ENCODE measurements at places on chromosomes 7 and 10. TPM values are rescaled to one million over a fixed set of nuclear protein-coding genes. Genes with fewer than 3 reads are reported as not detected.

DNA sequence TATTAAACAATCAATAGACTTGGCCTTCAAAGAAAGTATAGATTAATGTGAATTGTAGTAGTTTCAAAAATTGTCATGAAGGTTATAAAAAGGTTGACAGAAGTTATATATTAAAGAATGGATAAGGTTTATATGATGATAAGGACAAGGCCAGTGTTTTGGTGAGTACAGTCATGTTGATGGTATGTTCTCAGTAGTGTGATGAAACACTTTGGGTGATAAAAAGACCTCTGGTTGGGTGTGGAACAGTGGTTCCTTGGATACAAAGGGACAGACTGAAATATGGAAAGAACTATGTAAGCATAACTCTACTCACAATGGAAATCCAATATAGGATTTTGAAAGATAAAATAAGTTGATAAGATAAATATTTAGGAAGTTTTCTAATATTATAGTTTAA lies 866.3 kb downstream of the ANKRD7 start:
- no peak for DNase-seq

DNA sequence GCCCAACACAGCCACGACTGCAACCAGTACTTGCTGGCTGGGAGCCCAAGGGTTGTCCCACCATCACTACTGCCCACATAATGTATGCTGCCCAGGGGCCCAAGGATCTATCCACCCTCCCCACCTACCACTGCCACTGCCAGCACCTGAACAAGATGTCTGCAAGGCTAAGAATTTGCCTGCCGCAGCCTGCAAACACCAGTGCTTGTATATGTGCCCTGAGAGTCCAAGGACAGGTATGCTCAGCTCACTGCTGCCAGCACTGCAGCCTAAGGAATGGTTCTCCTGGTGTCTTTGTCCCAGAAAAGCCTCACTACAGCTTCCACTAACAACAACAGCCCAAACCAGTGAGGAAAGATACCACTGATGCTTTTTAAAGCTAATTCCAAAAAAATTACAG lies 1174.0 kb downstream of the SORCS1 start:
- no peak for DNase-seq

DNA sequence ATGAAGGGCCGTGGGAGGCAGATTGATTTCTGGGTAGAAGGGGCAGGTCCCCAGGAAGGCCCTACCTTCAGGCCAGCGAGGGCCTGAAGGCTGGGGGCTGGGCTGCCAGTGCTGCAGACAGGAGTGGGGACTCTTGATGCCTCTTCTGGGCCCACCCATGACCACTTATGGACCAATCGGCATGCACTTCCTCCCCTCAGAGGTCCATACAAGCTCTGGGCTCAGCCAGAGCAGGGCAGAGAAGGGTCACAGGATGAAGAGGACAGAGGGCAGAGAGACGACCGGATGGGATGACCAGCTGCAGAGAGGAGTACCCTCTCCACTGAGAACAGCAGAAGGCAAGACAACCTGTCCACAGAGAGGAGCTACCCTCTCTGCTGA lies 120.1 kb downstream of the DYNC2I1 start:
- DNase-seq, result peak; percentile 23

GRCh38 chr7:51376420-51377092 lies 59.9 kb upstream of the COBL start:
- DNase-seq, result no peak

DNA sequence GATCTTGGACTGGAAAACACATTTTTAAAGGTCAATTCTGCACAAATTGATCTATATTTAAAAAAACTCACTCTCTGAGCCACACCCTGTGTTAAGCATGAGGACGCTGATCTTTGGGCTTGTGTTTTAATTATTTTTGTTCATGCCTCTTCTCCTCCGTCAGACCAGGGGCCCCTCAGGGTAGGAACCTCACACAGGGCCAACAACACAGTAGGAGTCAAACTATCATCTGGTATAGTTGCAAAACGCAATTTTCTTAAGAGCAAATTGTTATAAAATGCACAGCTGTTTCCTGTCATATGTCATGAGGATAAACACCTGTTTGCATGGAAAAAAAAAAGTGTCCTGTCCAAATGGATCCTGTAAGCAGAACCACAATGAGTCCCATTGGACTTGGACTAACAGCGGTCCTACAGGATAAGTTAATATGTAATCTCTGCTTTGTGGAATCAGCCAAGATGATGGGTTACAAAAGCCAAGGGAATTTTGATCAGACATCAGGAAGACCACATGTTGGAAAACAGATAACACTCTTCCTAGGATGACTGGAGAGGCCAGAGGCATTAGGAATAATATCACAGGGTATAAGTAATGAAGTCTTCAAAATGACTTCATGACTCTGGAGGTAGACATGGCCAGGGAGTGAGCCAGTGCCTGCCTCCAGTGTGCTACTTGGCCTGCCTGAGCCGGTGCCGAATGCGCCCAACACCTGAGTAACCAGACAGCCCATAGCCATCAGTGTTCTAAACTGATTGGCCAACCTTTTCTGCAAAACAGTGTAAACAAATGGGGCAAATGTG lies 184.9 kb upstream of the ADCY1 start:
- DNase-seq, result no peak

- peak; percentile 71 for DNase-seq
Observed at GRCh38 chr10:103776878-103777591, 78.3 kb downstream of the SH3PXD2A start.

DNA sequence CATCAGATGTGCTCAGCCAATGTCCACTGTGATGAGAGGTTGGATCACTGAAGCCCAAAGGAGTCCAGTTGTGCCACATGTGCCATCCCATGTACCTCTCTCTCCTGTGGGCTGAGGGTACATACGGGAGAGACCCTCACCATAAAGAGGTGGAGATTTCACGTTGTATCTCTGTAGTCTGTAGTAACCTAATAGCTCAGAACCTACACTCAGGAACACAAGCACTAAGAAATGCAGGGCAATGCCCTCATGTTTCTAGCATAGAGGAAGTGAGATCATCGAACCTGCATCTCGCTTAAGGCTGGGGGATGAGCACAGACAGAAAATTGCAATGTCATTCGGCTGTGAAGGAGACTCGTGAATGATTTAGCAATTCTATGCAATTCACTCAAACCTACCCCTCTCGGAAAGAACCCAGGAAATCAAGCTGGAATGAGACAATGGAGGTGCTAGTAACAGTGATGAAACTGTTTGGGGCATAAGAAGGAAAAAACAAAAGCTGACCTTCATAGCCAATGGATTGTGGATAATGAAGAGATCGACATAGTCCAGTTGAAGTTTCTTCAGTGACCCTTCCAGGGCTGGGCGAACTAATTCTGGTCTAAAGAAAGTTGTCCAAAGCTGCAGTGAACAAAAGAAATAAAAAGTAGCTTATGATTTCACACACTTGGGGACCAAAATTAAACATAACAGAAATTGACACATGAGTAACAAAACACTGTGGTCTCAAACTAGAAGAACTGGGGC lies 80.3 kb upstream of the UCN3 start:
- no peak for DNase-seq

GRCh38 chr7:128781851-128782250 lies 6.3 kb upstream of the OPN1SW start:
- no peak for DNase-seq

DNA sequence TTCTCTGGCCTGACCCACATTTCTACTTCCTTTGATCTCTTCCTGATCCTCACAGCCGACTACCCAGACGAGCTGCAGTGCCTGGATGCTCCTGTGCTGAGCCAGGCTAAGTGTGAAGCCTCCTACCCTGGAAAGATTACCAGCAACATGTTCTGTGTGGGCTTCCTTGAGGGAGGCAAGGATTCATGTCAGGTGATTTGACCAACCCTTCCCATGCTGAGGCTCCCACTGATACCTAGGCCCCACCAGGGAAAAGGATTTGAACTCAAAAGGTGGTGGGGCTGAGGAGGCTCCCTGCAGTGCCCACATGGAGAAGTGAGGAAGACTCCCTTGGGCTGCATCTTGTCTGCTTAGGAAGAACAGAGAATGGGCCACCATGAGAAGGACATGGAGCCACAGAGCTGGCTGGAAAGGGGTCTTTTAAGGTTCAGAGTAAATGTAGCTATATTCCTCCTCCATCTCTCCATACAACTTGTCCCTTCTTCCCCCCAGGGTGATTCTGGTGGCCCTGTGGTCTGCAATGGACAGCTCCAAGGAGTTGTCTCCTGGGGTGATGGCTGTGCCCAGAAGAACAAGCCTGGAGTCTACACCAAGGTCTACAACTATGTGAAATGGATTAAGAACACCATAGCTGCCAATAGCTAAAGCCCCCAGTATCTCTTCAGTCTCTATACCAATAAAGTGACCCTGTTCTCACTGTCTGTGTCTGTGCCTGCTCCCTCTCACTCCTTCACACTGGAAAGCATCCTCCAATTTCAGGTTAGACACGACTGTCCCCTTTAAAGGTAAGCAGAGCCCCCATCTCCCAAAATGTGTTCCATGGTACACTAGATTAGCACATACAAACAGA lies 3.3 kb downstream of the PRSS1 start:
- no peak for DNase-seq

DNA sequence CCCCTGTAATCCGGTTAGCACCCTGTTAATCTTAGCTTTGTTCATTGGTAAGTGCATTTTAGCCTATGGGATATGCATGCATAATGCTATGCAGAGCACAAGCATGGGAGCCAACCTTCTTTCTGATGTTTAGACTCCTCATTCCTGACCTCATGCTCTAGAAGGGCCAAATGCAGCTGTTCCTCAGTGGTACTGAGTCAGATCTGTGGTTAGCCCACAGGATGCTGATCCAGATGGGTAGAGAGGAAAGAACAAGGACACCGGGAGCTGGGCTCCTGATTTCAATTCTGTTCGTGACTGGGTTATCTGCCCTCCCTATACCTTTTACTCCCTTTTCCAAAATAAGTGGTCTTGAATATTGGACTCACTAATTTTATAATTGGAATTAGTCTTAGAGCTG lies 31.7 kb upstream of the C10orf90 start:
- DNase-seq, result no peak

DNA sequence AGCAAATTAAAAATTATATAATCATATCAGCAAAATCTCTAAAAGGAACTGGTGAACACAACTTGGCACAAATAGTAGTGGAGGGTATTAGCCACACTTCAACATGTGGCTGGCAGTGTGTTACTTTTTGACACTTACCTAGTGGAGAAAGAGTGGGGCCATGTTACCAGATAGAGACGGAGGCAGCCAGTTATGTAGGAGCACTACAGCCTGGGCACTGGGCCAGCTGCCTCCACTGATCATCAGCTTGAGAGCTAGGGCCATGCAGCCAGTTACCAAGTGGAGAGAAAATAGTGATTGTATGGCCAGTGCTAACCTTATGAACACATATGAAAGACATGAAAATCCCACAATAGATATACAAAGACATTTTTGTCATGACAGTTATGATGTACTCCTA lies 243.1 kb downstream of the CTNNA3 start:
- DNase-seq, result peak; percentile 17

DNA sequence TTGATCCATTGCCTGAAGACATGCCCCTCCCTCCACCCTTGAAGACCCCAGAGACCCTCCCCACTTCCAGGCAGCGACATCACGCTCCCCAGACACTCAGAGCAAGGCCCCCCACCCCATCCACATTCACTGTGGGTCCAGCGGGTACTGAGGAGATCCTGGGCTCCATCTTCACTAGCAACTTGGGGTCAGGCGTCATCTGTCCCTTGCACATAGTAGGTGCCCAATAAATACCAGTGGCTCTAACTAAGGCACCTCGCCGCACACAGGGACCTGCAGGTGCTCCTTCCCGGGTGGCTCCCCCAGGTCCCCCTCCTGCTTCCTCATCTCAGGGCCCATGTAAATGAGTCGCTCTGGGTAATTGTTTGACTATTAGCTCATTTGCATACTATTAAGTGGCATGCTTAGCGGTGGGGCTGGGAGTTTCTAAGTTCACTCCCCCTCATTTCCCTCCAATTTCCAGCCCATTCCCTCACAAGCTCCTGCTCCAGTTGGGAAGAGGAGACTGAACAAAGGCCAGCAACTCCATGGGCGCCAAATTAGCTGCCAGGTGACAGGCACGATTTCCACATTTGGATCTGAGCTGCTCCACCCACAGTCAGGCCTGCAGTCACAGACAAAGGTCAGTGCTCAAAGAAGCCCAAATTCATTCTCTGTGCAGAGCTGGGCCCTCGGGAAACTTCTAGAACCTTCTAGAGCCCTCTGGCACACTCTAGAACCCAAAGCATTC lies 29.7 kb downstream of the EBF3 start:
- DNase-seq, result no peak

GRCh38 chr7:150978126-150978789 lies at the start of gene KCNH2:
Gene KCNH2 (minus strand): TSS chr7:150978321. CDS start chr7:150977913, 408 bp downstream.
- peak; percentile 72 for DNase-seq

DNA sequence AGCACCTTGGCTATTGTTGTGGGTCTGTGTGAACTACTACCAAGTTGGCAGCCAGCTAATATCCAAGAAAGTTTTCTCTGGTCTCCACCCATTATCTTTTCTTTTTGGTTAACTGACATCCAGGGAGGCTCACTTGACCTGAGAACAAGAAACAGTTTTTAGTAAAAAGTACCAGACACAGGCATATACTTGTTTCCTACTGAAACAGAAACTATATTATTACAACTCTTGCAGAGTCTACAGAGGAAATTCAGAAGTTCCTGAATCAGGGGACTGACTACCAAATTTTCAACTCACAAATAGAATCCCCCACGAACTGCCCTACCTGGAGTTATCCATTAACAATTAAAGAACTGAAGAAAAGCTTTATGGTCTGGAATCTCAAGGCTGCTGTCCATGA lies 168.9 kb downstream of the KCND2 start:
- DNase-seq, result no peak

DNA sequence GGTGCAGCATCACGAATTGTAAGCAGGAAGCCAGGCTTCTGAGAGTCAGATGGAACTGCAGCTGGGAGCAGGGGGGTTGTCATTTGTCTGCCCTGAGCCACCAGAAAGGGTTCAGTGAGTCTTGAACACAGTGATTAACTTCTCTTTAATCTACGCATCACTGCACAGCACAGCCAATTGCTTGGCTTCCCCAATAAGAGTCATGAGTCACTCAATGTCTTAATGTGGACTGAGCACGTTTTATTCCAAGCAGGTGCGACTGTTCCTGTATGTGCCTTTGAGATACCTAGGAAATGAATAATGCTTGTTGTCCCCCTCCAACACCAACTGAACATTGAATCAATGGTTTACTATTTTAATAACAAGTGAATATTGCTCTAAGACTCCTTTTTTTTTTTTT lies 26.0 kb upstream of the PLEKHA1 start:
- no peak for DNase-seq

- peak; percentile 35 for DNase-seq
Observed at GRCh38 chr10:26438534-26439341, 597 bp downstream of the APBB1IP start.

The PPP1R9A gene
- 22.5 TPM for total RNA-seq

The SPACDR gene
- total RNA-seq, result 0.38 TPM

The CALML3 gene
- total RNA-seq, result not detected

The C10orf71 gene
- total RNA-seq, result 54.1 TPM

The OGDHL gene
- 4.2 TPM for total RNA-seq

The DPYSL4 gene
- 9.9 TPM for total RNA-seq

The NRCAM gene
- total RNA-seq, result 0.47 TPM

The MKX gene
- total RNA-seq, result 0.50 TPM

The FGF8 gene
- not detected for total RNA-seq

The NEUROG3 gene
- total RNA-seq, result not detected

The CYP26C1 gene
- not detected for total RNA-seq

The SAP25 gene
- 0.58 TPM for total RNA-seq
